ENCODE measurements at places on chromosomes 13 and 19.

- peak; percentile 74 for DNase-seq
These were observed 104.9 kb downstream of the CACNA1A start for GRCh38 chr19:13401388-13401787.

GRCh38 chr13:96967248-96967745 is 27.0 kb downstream of the OXGR1 start:
- no peak for DNase-seq

GRCh38 chr13:19888799-19889198 is 25.4 kb upstream of the ZMYM5 start:
- DNase-seq: peak; percentile 30

DNA sequence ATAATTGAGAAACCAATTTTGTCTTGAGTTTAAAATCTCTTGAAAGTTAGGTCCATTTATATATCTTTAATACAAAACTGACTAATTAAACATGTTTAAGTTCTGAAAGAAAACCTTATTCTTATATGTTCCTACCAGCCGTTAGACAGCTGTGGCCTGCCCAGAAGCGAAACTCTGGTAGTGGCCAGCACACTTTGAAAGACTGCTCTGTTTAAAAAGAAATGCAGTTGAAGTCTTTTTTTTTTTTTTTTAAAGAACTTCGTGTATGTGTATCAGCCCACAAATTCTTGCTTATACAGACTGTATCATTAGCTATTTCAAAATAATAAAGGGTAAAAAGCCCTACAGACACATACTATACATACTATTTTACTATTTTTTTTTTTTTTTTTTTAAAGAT is 34.0 kb downstream of the KCTD4 start:
- DNase-seq: no peak

- DNase-seq: no peak
These were observed 17.8 kb upstream of the FOSB start for GRCh38 chr19:45450012-45450333.

DNA sequence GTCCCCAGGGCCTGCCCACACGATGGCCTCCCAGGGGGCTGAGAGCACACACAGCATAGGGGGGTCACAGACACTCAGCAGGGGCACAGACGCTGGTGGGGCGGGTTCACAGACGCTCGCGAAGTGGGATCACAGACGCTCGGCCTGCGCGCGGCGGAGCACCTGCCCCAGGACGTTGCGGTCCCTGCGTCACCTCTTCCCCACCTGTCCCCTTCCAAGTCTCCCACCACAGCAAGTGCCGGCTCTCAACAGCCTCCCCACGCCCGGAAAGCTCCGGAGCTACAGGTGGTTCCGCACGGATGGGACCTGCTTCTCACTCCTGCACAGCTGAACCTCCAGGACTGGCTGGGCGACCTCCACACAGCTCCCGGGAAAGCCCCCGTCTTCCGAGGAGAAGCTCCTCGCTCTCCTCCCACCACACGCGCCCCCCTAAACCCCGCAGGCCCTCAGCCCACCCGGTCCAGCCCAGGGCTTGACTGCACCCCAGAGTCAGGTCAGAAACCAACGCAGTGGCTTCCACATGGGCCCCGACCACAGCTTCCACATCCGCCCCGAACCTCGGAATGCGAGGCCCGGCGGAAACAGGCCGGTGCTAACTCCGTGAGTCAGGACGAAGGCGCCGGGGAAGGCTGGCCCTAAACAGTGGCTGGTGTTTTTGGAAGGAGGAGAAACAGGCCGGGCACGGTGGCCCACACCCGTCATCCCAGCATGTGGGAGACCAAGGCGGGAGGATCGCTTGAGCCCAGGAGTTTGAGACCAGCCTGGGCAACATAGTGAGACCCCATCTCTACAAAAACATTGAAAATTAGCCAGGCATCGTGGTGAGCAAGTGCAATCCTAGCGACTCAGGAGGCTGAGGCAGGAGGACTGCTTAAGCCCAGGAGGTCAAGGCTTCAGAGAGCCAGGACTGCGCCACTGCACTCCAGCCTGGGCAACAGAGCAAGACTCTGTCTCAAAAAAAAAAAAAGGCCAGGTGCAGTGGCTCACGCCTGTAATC is 16.5 kb downstream of the BTBD2 start:
- no peak for DNase-seq

DNA sequence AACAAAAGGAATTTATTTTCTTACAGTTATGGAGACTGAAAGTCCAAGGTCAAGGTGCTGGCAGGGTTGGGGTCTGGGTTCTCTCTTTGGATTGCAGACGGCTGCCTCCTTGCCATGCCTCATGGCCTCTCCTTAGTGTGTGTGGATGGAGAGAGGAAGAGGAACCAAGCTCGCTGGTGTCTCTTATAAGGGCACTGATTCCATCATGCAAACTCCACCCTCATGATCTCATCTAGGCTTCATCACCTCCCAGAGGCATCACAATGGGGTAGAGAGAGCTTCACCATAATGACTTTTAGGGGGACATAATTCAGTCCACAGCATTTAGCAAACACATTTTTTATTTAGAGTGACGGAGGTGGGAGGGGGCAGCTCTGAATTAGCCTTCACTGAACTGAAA is 104.9 kb upstream of the ABCC4 start:
- no peak for DNase-seq

- DNase-seq: no peak
These were observed 230.7 kb upstream of the SPRY2 start for GRCh38 chr13:80571346-80572307.

Measured in iris pigment epithelial cell (primary cell).